GM04504 (cell line): ENCODE measurements at places on chromosomes 7 and 10.
A peak's percentile ranks its signal among the peaks of the same experiment; 100 is the strongest.

DNA sequence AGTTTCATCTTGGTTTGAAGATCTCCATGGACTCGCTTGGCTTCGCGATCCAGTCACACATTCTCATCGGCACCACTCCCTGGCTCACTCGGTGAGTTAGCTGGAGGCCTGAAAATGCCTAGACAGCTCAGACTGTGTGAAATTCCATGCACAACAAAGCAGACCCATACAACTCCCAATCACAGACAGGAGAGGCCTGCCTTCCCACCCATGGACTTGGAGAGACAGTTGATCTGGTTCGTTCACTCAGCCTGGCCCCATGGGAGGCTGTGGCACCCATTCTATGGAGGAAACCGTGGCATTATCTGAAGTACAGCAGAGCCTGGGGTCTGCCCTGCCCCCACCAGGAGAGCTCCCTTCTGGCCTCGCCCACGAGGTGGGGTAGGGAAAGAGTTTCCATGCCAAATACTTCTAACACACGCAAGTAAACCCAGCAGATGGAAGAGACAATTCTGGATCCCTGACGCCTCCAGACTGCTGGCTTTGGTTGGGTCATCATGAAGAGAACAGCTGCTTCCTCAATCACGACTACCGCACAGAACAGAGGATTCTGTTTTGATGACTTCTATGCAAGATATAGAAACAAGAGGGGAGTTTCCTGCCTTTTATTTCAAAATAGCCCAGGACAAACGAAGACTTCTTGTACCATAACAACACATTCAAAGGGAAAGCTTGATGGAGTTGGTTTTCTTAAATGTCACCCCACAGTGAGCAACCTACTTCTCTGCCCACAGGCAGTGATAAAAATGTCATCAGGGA, 15.9 kb downstream of the FAM53B start:
- DNase-seq, result no peak

DNA sequence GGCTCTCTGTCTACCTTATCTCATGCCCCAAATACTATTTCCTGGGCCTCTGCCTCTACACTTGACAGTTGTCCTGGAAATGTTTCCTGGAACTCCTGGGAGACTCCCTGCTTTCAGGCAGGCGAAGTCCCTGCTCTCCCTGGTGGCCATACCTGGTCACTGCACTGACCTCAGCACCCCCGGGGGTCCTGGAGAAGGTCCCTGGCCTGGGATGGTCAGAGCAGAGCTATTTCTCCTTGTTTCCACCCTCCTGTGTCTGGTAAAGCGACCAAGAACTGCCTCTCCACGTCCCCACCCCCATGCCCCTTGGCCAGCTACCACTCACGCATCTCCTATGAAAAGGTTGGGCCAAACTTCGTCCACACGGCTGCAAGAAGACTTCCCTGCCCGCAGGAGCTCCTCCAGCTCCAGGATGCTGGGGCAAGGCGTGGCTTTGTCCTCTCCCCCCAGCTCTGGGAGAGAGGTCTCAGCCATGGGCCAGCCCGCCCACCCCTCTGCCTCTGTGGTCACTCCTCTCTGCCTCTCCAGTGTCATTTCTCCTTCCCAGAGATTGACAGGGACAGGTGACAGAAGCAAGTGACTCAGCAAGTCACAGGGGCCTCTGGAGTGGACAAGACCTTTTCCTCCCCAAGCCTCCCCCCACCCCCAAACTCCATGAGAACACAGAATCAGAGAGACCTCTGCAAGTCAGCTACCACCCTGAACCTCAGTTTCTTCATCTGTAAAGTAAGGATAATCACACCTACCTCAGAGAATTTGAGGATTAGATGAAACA, 2.6 kb upstream of the SAMD8 start:
- DNase-seq, result no peak

DNA sequence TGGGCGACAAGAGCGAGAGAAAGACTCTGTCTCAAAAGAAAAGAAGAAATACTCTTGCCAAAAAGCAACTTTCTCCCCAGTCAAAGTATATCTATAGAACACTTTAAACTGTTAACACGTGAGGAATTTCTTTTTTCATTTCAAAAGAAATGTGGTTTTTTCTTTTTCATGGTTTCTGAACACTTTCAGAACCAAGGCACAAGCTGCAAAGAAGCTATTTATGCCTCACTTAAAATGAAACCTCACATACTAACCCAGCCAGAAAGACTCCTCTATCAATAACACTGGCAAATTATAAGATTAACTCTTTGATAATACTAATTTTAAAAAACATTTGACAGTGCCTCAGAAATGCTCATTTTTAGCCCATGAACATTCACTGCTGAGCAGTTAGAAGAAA, 20.9 kb downstream of the TBX20 start:
- DNase-seq, result no peak

DNA sequence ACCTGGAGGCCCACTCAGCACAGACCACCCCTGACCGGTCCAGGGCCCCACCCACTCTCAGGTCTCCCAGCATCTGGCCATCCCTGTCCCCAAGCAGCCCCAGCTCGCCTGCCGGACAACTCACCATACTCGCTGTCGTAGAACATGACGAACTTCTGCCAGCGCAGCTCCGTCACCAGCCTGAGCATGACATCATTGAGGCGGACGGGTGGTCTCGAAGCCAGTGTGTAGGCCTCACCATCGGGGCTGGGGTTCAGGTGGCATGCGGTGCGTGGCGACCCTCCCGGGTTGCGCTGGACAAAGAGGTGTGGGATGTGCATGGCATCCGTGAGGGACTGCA, 160.4 kb downstream of the GRID1 start:
- DNase-seq, result no peak

- no peak for DNase-seq
These were observed 114.9 kb downstream of the TRRAP start for GRCh38 chr7:98993024-98993897.

DNA sequence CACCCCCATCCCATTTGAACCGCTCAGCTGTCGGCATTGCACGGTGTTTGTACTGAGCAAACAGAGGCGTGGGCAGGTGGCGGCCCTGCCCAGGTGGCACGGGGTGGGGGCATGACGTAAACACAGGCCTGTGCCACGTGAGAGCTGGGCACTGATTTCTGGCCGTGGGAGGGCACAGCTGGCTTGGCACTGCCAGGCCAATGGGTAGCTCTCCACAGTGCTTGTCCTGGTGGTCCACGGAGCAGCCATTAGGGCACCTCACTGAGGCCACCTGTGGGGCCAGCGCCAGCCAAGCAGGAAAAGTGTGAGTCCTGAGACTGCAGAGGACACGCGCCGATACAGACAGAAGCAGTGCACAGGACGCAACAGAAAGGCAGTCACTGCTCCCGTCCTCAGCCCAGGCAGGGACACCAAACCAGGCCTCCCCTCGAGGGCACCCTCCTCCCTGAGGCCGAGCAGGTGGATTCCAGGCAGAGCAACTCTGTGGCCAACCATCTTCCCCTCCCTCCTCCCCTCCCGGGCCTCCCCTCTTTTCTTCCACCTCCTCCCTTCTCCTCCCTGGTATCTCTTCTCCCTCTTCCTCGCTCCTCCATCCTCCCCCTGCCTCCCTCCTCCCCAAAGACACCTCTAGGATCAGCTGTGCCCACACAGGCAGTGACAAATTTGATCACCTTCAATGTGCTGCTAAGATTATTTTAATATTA, 258.7 kb downstream of the ELFN1 start:
- DNase-seq, result no peak

DNA sequence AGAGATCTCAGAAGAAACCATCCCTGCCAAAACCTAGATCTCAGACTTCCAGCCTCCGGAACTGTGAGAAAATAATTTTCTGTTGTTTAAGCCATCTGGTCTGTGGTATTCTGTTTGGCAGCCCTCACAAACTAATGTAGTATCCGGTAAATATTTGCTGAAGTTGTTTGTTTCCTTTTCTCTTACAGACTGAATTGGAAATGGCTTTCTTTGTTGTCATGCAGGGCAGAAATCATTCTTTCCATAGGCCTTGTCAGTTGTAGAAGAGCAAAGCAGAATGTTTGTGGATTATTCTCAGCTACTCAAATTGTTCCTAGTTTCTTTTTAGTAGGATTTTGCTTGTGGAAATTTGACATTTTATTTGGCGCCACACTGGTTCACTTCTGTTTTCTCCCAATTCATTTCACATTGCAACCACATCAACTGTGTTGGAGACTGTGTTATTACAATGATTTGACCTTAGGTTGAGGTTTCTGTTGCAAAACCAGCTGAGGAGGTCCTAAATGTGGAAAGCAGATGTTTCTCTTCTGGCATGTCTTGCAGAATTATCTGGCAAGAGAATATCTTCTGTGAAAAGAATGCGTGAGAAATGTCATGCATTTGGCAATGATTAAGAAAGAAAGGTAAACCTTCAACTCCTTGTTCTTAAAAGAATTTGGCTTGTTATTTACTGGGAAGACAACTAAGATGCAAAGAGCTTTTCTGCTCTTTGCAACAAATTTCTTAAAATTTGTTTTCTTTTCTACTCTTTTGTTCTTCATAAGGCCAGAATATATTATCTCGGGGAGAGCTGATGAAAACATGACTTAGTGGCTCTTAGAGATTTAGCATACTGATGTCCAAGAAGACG, 25.8 kb downstream of the ACTA2 start:
- DNase-seq, result peak; percentile 93

- no peak for DNase-seq
These were observed 904.6 kb upstream of the LRRN3 start for GRCh38 chr7:110186334-110186733.

DNA sequence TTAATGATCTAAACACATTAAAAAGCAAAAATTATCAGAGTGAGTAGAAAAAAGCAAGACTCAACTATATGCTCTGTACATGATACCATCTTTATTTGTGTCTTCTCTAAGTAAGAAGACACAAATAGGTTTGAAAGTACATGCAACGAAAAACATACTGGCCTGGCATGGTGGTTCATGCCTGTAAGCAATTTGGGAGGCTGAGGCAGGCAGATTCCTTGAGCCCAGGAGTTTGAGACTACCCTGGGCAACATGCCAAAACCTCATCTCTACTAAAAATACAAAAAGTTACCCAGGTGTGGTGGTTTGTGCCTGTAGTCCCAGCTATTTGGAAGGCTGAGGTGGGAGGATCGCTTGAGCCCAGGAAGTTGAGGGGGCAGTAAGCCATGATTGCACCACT, 78.1 kb upstream of the TOMM7 start:
- DNase-seq, result no peak

DNA sequence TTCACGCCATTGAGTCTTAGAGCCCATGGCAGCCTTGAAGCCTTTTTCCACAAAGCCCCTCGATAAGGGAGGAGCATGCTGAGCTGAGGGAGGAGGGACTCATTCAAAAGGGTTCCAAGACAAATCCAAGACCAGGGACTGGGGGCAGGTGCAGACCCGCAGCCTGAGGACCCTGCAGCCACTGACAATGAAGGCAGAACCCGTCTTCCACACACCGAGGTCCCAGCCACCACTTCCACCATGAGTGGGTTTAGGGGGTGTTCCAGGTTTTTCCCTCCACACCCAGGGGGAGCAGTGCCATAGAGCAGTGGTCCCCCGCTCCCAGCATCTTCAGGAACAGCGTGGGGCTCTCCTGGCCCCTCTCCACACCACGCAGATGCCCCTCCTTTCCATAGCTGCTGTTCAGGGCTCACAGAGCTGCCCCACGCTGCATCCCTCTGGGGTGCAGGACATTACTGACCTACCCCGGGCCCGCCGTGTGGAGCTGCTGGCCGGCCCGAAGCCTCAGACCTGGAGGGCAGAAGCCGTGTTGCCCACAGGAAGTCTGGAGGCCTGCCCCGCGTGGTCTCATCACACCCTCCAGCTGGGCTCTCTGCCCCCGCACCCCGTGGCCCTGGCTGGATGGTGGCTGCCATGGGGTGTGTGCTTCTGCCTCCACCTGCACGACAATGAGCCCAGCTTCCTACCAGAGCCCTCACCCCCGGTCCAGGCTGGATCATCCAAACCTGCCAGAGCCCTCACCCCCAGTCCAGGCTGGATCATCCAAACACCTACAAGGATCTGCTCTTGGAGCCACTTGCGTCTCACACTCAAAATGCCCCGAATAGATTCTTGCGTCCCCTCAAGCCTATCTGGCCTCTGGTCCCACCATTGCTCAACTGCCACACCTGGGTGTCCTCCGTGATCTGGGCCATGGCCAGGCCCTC, 220.0 kb upstream of the TCERG1L start:
- DNase-seq, result no peak

GRCh38 chr7:88546808-88547207, 212.7 kb upstream of the ZNF804B start:
- DNase-seq, result peak; percentile 1

DNA sequence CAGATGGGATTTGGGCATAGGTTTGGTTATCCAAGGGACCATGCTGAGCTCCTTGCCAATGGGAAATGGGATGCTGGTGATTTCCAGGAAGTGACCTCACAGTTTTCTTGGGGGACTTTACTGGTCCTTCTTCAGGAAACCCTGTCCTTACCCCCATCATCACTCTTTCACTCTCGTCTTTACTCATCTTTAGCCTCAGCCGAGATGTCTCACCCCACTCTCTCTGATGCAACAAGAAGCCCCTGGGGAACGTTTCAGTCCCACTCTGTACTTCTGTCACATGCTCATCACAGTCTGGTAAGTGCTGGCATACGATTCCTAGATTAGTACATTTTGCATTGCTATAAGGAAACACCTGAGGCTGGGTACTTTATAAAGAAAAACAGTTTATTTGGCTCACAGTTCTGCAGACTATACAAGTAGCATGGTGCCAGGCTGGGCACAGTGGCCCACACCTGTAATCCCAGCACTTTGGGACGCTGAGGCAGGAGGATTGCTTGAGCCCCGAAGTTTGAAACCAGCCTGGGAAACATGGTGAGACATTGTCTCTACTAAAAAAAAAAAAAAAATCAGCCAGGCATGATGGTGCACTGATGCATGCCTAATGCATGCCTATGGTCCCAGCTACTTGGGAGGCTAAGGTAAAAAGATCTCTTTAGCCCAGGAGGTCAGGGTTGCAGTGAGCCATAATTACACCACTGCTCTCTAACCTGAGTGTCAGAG, 63.5 kb upstream of the VKORC1L1 start:
- no peak for DNase-seq

DNA sequence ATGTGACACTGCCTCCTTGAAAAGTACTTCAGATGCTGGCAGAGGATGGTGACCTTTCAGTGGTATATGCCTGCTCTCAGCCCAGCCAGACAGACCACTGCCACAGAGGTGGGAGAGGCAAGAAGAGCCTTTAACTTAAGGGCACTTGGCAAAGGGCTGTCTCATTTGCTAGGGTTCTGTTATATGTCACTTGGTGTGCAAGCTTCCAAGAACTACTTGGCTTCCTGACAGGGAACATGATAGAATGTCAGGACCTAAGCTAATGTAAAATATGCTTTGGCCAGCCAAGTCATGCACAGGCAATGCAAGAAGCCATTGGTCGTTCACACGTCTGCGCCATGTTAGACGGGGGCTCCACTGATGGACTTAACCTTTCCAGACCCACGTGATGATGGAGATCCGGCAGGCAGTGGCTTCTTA, 54.7 kb downstream of the RBM20 start:
- DNase-seq, result no peak

DNA sequence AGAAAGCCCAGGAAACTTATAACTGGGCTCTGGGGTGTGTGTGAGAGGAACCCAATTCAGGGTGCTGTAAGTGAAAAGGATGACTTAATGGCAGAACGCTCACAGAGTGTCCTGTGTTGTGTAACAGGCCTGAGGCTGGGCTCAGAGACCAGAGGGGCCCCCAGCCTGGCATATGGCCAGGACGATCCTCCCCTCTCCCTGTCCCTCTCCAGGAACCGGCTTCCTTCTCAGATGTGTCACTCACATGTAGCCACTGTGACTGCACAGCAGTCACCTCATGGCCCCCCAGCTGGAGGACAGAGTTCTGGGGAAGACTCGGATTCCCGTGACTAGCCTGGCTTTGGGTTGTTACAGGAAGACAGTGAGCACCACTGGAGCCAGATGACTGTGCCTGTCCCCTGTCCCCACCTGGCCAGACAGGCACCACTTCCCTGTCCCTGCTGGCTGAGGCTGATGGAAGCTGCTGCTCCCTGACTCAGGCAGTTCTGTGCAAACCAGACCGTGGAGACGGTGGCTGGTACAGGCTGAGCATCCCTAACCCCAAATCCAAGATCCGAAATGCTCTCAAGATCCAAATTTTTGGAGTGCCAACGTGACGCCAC, 220.5 kb downstream of the MLLT10 start:
- no peak for DNase-seq
